ENCODE measurements at places on chromosomes 13 and 19.

DNA sequence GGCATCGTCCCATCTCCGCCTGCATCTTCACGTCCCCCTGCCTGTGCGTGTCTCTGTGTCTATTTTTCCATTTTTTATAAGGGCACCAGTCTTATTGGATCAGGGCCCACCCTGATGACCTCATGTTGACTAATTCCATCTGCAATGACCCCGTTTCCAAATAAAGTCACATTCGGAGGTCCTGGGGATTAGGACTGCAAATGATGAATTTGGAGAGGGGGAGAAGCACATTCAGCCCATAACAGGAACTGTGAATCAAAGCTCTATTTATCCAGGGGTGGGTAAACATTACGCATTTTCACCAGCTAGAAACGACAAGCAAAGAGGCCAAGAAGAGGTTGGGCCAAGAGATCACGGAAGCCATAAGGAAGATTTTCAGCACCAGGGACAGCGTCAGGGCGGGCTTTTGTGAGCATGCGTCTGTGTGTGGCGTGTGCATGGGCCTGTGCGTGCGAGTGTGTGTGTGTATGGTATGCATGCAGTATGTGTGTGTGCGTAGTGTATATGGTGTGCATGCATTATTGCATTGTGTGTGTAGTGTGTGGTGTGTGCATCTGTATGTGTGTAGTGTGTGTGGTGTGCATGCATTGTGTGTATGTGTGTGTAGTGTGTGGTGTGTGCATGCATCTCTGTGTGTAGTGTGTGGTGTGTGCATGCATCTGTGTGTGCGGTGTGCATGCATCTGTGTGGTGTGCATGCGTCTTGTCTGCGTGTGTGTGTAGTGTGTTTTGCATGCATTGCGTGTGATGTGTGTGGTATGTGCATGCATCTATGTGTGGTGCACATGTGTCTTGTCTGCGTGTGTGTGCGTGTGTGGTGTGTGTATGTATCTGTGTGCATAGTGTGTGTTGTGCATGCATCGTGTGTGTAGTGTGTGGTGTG lies 19.6 kb downstream of the CELF5 start:
- peak; percentile 64 for DNase-seq

DNA sequence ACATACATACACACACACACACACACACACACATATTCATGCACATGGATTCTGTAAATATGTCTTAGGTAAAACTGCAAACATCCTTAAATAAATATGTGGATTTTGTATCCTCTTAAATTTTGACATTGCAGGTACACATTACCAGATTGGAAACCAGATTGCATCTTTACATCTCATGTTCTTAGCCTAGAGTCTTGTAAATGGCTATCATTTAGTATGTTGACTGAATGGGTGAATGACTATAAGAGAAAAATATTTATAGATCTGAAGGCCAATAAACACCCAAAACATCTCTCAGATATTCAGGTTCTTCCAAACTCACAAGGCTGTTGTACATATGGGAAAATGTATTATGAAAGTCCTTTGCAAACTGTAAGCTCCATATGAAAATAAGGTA lies 104.3 kb downstream of the STARD13 start:
- DNase-seq = no peak

GRCh38 chr13:71309905-71310304 lies 557.1 kb downstream of the DACH1 start:
- no peak for DNase-seq

DNA sequence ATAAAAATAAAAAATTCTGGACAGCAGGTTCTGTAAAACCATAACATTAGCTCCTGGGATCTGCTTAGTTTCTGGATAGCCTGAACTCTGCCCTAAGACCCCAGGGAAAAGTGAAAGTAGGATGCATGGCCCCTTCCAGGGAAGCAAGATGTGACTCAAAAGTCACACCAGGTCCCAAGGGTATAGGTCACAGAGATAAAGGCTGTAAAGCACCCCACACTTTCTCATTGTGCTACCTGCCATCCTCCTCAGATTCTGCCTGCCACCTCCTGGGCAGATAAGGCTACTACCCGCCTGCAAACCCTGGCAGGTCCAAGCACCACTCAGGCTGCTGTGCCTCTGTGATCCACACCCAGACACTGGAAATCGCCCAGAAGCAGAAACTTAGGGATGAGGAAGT lies 20.6 kb downstream of the FFAR2 start:
- DNase-seq = peak; percentile 70

- no peak for DNase-seq
These were observed 67.8 kb upstream of the SERTM1 start for GRCh38 chr13:36606060-36606459.

- DNase-seq = no peak
These were observed 51.3 kb downstream of the RAB20 start for GRCh38 chr13:110509971-110510786.

DNA sequence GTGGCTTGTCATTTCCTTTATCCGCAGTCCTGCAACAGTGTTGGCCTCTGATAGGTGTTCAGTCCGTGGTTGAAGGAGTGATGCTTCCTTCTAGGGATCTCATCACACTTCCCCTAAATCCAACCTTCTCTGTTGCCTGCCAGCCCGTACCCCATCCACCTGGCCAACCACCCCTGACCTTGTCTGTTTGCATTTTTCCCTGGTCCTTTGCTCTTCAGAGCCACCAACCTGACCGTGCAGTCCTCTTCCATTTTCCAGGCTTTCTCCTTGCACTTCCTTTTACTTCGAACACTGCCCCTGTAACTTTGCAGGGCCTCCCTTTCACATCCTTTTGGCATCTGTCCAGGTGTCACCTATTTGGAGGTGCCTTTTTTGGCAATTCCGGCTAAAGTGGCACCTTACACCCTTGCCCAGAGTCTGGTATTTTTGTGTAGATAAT lies 696 bp downstream of the ZNF460 start:
- DNase-seq = no peak

DNA sequence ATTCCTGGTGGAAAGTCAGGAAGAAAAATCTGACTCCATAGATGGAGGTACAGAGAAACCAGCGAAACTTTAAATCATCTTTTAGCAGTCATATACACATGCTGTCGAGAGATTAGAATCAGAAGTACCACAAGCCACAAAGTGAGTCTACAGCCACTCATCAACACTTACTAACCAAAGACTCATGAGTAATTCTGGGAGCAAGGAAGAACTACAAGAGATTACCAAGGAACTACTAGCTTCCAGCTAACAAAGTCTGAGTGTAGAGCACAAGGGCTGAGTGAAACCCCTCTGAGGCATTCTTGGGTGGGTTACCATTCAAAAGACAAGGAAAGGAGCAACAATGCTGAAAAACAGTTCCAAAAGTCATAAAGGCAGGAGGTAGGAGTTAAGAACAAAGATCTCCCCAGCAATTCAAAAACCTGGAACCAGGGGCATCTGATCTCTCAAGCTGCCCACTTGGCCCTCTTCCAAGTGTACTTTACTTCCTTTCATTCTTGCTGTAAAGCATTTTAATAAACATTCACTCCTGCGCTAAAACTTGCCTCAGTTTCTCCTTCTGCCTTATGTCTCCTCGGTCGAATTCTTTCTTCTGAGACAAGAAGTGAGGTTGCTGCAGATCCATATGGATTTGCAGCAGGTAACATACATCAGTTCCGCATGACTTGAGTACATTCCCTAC lies 13.0 kb downstream of the RBM26 start:
- no peak for DNase-seq

DNA sequence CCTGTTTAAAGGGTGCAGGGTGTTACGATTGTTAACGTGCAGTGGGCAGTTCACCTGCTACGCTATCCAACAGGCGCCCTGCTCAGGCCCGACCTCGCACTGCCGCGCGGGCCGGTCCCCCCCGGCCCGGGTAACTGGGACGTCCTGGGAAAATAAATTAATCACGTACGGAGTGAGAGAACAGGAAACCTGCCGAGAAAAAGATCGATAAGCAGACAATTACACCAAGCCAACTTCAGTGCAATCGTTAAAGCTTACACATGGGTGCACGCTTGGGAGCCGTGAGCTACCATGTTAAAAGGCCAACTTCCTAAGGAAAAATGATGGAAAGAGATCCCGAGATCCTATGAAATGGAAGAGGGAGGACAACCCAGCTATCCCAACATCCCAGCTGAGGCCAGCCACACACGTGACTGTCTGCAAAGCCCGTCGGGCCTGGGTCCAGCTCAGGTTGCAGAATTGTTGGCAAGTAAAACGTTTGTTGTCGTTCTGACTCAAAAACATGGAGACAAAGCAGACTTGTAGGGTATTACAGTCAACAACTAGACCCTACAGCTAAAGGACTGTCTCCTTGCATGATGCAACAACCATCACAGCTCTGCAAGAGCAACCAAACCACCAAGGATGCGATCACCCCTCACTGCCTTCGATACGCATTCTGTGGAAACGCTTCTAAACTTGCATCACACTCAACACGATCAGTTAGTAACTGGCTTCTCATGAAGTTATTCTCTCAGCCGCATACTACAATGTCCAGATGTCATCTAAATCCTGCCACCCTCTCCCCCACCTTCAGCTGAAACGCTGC lies 741 bp upstream of the TUBGCP3 start:
- no peak for DNase-seq

GRCh38 chr13:99276706-99277105 lies 18.5 kb upstream of the GPR18 start:
- DNase-seq = no peak

DNA sequence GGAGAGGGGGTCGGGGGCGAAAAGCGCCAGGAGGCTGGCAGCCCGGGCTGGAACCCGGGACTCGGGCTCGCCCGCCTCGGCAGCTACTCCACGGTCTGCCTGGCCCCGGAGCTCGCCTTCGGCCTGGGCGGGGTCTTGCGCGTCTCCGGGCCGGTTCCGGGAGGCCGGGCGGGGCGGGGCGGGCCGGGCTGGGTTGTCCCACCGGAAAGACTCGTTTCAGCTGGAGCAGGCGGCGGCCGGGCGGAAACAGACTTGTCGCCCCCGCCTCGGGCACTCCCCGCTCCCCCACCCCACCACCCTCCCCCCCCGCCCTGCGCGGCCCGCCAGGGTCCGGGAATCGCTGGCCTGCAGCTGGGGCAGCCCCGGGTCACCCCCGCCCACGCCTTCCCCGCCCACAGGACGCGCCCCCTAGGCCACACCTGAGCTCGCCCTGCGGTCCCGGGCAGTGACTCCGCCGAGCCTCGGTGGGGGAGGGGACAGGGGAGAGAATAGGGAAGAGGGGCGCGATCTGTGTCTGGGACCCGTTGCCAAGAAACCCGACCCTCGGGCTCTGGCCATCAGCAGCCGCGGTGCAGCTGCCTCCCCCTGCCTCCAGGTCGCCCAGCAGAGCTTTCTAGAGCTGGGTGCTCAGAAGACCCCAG lies 109.4 kb downstream of the KCTD15 start:
- DNase-seq = peak; percentile 87

GRCh38 chr13:111474136-111475002 lies 153.9 kb downstream of the TEX29 start:
- DNase-seq = peak; percentile 64

DNA sequence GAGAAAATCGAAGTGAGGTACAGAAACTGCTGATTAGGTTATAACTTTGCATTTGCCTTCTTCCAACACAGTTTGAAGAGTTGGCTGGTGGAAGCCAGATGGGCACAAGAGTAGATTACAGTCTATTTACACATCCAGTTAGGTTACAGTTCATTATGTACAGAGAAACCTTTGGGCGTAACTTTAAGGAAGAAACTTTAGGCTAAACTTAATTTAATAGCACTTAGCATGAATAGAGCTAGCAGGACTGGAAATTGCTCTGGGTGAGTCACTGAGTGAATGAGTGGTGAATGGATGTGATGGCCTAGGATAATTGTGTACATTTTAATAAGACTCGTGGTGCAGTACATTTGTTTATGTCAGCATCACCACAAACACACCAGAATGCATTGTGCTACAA lies 62.9 kb upstream of the KLHL1 start:
- DNase-seq = no peak

Measured in H9 (cell line).